ENCODE measurements at places on chromosomes 5 and 9.

GRCh38 chr9:96646081-96646991 is 8.8 kb downstream of the PRXL2C start:
- DNase-seq, result peak; percentile 97

- DNase-seq, result no peak
Measured at GRCh38 chr5:30401479-30402058, 791.9 kb upstream of the CDH6 start.

- DNase-seq, result no peak
Measured at GRCh38 chr5:141547488-141547887, 58.6 kb downstream of the PCDHGC5 start.

GRCh38 chr5:106699198-106699597 is 971.5 kb downstream of the EFNA5 start:
- no peak for DNase-seq

GRCh38 chr5:1240496-1241260 is 15.5 kb downstream of the SLC6A18 start:
- no peak for DNase-seq

DNA sequence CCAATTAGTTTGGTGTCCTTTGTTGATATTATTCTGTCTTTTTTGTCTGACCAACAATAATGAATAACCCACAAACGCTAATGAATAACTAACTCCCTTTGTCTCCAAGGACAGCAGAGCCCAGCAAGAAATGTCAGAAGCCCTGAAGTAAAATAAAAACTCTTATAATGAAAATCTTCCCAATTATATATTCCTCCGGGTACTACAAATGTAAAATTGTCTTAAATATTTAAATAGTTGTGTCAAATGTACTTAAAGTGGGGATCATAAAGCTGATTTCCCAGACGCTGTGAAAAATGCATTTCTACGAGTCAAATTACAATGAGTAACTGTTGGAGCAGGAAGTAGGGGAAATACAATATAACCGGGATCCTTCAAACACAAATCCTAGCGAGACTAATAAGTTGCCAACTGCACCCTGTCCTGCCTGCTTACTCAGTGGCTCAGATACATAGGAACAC is 22.3 kb downstream of the GLIS3 start:
- no peak for DNase-seq

- no peak for DNase-seq
Measured at GRCh38 chr9:118290116-118290515, 585.9 kb downstream of the TLR4 start.

- no peak for DNase-seq
Measured at GRCh38 chr9:32926911-32927310, 74.5 kb downstream of the APTX start.

GRCh38 chr5:126449751-126450271 is 26.6 kb downstream of the GRAMD2B start:
- no peak for DNase-seq

DNA sequence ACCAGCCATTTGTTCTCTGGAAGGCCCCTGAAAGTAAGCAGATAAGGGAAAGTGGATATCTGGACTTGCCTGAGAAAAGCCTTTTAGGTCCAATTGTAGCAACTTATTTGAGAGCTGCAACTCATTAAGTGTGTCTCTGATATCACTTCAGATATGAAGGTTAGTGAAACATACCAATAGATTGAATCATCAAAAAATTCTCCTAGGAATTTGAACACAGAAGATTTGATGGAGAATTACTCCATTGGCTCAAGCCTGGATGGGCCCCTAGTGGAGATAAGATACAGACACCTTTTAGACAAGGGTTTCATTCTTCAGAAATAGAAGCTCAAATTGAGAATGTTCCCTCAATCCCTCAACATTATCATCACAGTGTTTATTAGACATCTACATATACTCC is 356.7 kb downstream of the NDUFS4 start:
- DNase-seq, result no peak

DNA sequence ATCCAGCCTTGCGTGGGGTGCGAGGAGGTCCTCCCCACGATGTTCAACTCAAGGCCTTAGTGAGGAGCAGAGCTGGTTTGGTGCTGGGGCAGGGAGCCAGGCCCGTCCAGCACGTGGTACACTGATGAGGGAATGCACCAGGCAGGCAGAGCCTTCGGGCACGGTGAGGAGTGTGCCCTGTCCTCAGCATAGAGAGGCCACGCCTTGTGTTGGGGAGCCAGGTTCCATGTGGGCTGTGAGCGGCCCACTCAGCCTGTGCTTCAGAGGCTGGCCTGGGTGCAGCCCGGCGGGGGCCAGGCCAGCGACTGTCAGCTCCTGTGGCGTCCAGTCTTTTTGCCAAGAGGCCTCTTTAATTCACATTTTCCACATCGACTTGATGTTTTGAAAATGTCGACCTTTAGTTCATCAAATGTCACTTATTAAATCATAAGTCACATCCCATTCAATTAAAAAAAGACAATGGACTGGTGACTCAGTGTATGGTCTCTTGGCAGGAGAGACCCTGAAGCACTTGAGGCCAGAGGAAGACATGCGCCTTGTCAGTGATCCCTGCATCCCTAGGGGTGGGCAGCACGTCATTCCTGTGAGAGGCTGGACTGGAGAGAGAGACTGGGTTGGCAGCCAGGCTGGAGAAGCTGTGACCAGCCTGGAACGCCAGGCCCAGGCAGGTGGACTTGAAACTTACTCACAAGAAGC is 21.7 kb downstream of the ERGIC1 start:
- no peak for DNase-seq

DNA sequence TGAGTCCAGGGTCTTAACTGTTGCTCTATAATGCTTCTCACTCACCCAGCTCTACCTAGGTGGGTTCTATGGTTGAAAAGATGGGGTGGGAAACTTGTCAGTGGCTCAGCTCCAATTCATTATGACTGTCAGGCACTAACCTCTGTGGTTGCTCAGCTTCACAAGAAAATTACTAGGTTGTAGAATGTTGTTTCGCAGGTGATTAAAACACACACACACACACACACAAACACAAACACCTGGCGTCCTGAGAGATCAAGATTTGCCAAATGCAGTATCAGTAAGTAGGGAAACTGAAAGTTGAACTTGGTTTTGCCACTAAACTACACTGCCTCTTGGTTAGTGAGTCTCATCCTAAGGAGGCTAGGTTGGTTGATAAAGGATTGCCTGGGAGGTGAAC is 2.8 kb downstream of the MCCC2 start:
- no peak for DNase-seq

GRCh38 chr9:98248737-98249474 is 6.5 kb downstream of the TBC1D2 start:
- DNase-seq, result peak; percentile 88

GRCh38 chr5:14316471-14316870 is 173.3 kb downstream of the TRIO start:
- no peak for DNase-seq

DNA sequence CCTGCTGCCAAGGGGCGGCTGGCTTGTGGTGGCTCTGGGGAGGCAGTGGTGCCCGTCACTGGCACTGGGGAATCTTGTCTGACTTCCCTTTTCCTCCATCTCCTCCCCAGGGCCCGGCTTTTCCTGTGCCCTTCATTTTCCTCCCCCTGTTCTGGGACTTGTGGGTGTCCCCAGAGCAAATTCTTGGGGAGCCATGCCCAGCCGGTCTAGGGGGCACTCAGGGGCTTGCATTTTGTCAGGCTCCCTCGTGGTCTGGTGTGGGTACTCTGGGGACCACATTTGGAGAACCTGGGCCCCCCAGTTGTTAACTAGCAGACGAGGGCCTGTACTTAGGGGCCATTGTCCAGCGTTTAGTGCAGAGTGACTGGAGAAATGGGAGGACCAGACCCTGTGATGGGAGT is 105.2 kb upstream of the IER5L start:
- no peak for DNase-seq

DNA sequence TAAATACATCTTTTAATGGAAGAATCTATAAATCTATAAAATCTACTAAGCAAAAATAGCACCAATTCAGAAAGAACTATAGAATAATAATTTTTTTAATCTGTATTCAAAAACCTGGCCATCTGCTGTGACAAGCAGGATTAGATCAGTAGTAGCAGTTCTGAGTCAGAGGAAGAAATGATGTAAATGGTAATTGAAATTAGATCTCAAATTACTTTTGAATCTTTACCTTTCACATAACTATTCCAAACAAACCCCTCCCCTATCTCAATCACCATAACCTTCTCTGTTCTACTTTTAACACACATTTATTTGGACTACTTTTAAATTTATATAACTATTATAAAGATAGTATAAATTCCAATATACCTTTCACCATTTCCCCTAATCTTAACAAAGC is 727.8 kb upstream of the FAM174A start:
- no peak for DNase-seq

DNA sequence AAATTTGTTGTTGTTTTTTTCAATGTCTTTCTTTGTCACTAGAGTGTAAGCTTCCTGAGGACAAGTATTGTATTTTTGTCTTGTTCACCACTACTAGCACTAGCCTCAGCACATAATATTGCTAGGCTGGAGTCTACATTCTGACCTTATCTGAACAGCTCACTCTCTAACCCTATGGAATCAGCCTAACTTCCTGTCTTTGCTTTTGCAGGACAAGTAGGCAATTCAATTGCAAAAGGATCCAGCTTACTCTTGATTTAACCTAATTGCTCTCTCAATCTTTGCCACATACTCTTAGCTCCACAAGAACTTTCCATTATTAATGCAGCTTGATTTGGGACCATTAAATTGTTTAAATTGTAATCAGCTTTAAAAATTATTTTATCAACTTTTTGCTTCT is 308.5 kb downstream of the MAN2A1 start:
- DNase-seq, result no peak

- DNase-seq, result no peak
Measured at GRCh38 chr5:68011801-68012200, 203.8 kb upstream of the PIK3R1 start.

DNA sequence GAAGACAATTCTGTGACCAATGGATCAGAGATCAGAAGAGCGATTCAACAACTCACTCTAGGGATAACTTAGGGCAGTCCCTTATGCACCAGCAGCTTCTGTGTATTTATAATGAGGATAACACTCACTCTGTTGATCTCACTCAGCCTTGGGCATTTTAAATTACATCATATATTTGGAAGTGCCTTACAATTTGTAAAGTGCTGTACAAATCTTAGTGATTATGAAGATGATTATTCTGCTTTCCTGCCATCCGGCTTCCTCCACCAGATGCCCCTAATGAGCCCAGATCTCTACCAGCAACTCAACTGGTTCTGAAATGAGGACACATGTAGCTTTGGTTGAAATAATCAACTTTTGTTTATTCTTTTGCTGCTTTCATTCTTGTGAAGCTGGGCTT is 105.3 kb downstream of the PCSK1 start:
- no peak for DNase-seq

DNA sequence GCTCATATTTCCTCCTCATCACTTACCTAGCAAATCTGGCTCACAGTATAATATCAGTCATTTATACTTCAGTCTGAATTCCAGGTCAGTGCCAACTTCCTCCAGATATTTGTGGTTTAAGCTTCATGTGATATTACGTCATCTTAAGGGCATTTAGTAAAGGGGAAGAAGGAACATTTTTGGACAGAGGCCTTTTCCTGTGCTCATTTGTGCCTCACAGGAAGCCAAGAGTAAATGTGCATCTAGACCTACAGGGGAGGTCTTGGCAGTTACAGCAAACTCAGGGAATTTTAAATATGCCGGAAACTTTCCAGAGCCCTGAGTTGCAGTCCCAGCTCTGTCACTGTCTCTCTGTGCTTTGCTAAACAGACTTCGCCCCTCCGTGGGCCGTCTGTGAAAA is 12.3 kb upstream of the KCNIP1 start:
- DNase-seq, result no peak

GRCh38 chr9:4828761-4829160 is 36.0 kb downstream of the RCL1 start:
- no peak for DNase-seq

- DNase-seq, result no peak
Measured at GRCh38 chr5:115892021-115892420, 50.3 kb downstream of the AP3S1 start.

- no peak for DNase-seq
Measured at GRCh38 chr9:13063880-13064459, 215.5 kb downstream of the MPDZ start.

GRCh38 chr5:44613936-44614335 is 194.8 kb upstream of the MRPS30 start:
- DNase-seq, result no peak
